Hematopoietic multipotent progenitor cell treated with erythropoietin and hydrocortisone succinate and interleukin-3 and kit ligand, for 4 days (in vitro differentiated cells): ENCODE measurements at places on chromosomes 5 and 9.
A peak's percentile ranks its signal among the peaks of the same experiment; 100 is the strongest.

- DNase-seq, result no peak
Measured at GRCh38 chr5:73592551-73592950, 27.0 kb downstream of the UTP15 start.

DNA sequence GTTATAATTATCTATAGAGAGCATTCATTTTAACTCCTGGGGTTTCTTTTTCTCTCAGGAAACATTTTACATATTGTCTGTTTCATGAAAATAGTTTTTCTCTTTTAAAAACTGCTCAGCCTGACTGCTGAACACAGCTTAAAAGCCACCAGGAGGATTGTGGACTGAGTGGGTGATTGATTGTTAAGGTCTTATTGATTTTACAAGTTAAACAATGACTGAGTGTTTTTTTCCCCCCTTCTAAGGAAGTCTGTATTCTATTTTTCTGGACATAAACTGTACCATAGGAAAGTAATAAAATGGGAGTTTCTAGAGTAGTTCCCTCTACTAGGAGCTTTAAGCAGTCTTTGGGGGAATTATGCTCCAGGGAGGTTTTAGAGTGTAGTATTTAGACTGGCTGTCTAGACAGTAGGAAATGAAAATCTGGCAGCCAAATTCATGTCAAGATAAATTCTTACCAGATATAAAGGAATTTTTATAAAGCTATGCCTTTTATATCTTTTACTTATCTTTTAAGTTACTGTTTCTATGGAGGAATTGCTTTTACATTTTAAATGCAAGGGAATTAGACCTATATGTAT lies 463.9 kb downstream of the PRR16 start:
- DNase-seq, result no peak

- peak; percentile 53 for DNase-seq
Measured at GRCh38 chr5:142006363-142007236, 6.2 kb downstream of the GNPDA1 start.

DNA sequence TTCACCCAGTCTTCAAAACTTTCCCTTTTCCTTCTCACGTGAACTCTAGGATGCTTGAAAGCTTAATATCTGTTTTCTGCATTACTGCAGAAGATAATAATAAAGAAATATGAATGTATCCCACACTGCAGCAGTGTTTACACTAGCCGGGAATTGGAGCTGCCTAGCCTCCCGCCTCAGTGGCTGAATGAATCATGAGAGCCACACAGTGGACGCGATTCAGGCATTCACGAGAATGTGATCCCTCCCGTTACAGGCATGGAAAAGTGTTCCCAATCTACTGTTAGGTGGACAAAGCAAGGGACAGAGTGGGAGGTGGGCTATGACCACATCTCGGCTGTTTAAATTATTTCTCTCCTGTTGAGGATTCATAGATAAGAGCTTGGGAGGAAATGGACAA lies 69.4 kb upstream of the CTSL start:
- DNase-seq, result no peak

- DNase-seq, result no peak
Measured at GRCh38 chr9:130898552-130898852, 1.9 kb upstream of the QRFP start.

DNA sequence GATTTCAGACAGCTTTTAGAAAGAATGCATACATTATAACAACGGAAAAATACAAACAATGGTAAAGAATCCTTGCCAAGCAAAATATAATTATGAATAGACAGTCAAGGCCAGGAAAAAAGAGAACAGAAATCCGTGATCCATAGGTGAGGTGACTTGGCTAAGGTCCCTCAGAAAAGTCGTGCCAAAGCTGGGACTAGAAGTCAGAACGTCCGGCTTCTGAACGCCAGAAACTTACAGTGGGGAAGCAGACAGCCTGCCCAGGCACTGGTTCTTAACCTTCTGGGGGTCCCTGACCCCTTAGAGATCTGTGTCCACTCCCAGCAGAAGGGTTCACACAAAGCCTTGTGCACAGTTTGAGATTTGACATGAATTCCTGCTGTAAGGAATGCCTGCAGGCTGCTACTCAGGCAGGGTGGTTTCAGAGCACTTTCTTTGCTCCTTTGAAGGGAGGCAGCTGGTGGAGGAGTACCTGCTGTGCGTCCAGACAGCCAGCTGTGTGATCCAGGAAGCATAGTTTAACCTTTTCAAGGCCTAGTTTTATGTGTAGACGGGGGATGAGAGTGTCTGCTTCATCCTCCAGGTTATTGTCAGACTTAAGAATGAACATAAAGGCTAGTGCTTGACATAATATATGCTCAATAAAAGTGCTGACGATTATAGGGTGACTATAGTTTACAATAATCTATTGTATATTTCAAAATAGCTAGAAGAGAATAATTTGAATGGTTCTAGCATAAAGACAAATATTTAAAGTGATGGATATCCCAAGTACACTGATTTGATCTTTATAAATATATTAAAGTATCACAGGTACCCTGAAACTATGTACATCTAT lies 852 bp downstream of the ARHGEF37 start:
- DNase-seq, result no peak

DNA sequence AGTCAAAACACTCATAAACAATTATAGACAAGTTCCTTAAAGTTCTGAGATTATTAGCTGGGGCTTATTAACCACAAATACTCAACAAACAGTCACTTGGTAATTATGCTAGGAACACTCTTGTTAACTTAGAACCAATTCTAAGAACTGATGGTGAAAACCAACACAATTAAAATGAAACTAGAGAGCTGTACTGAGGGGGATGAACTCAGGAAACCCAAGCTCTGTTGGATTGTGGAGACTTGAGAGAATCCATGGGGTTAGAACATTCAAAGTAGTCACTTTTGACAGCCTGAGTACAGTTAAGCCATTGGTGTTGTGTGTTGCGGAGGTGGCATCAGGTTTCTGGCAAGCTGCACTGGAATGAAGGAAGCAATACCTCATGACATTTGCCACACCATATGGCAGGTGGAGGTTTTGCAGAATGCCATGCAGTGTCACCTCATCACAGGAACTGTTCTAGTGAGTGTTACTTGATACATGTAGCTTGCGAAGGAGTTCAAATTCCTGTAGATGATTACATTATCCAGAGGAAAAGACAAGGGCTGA lies 480.9 kb upstream of the CD180 start:
- no peak for DNase-seq

DNA sequence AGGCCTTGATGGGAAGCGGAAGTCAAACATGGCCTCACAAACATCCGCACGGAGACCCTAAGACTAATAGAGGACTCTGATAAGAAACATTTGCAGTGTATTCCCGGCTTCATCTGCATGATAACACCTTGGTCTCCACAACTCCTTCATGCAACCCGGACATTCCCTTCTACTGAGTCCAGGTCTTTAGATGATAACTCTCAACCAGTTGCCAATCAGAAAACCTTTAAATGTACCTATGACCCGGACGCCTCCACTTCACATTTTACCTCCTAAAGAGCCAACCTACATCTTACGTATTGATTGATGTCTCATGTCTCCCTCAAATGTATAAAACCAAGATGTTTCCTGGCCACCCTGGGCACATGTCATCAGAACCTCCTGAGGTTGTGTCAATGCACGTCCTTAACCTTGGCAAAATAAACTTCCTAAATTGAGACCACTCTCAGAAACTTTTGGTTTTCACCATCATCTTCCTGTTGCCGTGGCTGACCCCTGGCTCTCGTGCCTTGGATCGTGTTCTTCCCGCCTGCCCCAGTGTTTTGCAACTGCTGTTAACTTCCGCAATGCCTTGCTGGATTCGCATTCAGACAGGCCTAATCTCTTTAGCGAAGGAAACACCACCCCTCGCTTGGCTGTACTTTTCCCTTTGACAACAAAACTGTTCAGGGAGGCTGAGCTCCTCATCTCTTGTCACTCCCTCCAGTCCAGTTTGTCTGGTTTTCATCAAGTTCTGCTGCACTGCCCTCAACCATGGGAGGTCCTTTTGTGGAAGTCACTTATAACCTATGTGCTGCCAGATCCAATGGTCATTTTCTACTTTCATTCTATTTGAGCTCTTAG lies 1.1 kb upstream of the DAP start:
- DNase-seq, result peak; percentile 62

DNA sequence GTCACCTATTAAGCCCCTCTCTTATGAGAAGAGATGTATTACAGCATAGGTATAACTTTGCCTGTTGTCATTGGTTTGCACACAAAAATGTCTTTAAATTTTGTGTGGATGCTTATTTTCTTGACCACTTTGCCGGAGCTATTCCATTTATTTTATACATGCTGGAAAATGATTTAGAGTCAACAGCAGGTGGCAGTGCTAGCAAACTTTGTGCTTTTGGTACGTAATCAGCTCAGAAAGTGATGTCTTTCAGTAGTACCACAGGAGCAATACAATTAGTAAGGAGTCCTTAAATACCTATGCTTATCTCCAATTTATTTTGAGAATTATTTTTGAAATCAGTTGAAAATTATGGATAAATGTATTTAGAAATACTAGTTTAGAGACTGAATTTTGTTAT lies 19.8 kb upstream of the NUDT12 start:
- DNase-seq, result peak; percentile 69
